Fibroblast of mammary gland (primary cell): ENCODE measurements at places on chromosomes 12 and 14.

GRCh38 chr14:83470466-83470865, 1936.8 kb upstream of the SEL1L start:
- DNase-seq: peak; percentile 11

DNA sequence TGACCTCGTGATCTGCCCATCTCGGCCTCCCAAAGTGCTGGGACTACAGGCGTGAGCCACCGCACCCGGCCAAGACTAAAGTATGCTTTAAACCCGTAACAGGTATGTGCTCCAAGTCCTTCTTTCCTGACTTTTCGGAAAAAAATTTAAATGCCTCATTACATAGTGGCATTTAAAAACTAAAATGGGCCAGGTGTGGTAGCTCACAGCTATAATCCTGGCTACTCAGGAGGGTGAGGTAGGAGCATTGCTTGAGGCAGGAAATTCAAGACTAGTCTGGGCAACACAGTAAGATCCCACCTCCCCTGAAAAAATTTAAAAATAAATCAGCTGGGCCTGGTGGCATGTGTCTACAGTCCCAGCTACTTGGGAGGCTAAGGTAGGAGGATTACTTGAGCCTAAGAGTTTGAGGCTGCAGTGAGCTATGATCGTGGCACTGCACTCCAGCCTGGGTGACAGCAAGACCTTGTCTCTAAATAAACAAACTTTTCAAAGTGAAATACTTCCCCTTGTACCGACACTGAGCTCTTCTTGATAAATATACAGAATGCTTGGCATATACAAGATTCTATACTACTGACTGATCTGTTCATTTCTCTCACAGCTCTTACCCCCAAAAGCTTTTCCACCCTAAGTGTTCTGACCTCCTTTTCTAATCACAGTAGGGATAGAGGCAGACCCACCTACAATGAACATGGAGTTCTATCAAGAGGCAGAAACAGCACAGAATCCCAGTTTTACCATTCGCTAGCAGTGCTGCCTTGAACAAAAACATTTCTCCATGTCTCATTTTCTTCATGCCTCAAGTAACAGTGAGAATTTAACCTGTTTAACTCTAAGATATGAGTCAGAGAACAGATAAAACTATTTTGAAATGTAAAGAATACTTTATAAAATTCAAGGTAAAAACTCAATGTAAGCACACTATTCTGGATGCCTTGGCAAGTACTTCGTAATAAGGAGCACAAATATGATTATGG, 7.9 kb downstream of the PPP4R3A start:
- DNase-seq: no peak

GRCh38 chr12:88546226-88546625, 34.0 kb downstream of the KITLG start:
- no peak for DNase-seq

- DNase-seq: no peak
Observed at GRCh38 chr12:95625012-95625411, 73.7 kb upstream of the USP44 start.

DNA sequence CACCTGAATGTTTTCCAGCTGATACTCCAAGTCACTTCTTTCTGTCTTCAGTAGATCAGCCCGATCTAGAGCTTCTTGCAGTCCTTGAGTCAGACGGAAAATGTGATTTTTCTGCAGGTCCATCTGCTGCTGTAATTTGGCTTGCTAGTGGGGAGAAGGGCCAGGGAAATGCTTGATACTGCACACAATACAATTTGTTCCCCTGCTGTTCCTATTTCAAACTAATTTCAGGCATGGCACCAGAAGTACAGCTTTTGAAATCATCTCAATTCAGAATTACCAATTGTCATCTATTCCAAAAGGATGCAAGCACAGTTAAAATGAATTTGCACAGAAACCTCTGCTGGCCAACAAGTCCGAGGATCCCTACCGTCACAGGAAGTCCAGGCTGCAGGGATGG, 53.4 kb downstream of the PRKAB1 start:
- no peak for DNase-seq

DNA sequence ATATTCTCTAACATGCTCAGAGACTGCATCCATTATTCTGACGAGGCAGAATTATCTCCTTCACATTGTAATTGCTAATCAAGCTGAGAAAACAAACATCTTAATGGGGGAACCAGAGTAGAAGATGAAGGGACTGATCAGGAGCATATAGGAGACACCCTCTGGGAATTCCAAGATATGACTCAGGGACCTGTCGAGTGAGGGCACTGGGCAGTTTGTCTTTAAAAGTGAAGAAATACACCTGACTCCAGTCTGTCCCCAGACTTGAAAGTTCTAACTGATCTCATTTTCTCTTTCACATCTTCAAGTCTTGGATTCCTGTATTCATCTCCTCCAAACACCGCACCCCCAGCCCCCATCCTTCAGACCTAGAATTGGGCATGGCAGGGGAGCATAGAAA, 226.9 kb upstream of the PLXNC1 start:
- DNase-seq: no peak

GRCh38 chr12:124742111-124742510, 121.6 kb downstream of the SCARB1 start:
- no peak for DNase-seq

- DNase-seq: peak; percentile 11
Observed at GRCh38 chr14:21825149-21825743, 151.6 kb upstream of the OR4E1 start.

DNA sequence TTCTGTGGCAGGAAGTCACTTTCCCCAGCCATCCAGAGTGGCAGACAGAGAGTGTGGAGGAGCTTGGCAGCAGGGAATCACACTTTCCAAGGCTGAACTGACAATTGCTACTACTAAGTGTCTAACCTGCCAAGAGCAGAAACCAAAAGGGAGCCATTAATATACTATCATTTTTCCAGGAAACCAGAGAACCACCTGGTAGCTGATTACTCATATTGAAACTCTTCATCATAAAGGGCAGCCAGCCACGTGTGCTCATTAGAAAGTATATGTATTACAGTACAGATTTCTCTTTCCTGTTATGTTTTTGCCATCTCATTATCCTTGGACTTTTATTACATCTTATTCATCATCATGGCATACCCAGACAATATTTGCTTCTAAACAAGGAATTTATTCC, 374.9 kb downstream of the GXYLT1 start:
- no peak for DNase-seq

DNA sequence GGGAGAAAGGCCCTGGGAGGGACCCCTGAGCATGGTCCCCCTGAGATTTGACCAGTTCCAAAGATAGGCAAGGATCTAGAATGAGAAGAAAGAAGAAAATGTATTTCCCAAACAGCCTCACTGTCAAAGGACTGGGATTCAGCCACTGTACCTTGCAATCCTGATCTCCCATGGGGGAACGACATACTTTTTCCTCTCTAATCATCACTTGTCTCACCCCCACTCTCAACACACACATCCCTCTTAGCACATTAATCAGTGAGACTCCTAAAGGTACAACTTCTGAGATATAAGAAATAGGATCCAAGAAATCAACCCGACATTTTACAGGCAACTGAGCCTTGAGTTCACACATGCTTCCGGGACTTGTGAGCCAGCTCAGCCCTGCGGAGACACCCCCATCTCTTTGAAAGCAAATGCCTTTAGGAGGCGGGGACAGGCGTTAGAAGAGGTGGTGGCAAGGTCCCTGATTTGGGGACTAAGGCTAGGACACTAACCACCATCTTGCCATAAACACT, 1.4 kb downstream of the MAP3K9 start:
- no peak for DNase-seq

- DNase-seq: peak; percentile 87
Observed at GRCh38 chr14:67837011-67837624, 17.5 kb downstream of the RAD51B start.
